ENCODE measurements at places on chromosomes 6 and 20.

DNA sequence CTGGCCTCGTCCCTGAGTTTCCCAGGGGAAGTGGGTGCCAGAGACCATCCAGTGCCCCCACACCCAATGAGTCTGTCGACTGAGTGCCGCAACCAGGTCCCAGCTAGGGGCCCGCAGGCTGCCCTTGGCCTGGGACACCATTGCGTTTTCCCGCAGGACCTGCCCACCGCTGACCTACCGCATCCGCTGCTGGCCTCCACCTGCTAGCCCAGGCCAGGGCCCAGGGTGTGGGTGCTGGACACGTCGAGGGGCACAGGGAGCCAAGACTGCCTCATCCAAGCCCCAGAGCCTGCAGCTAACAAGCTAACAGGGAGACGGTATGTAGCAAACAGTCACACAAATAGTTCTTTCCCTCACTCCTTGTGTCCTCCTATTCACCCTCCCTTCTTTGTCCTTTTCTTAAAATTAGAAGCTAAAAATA is 97.7 kb downstream of the TMEM242 start:
- no peak for DNase-seq

DNA sequence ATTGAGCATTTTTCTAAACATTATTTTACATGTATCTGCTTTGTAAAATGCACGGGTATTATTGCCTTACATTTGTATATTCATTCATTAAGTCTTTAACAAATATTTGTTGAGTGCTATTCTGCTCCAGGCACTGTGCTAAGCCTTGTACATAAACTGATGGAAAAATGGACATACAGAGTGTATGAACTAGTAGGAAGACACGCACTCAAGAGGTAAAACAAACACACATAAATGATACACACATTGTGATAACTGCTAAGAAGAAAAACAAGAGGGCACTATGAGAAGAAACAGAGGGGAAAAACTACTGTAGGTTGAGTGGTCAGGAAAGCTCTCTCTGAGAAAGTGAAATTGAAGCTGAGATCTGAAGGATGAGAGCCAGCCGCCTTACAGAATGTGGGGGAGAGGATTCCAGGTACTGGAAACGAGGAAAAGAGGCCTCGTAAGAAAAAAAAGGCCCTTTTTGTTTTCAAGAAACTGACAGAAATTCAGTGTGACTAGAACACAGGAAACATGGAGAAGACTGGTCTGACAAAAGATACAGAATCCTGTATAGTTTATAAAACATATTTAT is 117.5 kb downstream of the EYA4 start:
- no peak for DNase-seq

- no peak for DNase-seq
Measured at GRCh38 chr6:123879749-123880148, 76.1 kb downstream of the NKAIN2 start.

DNA sequence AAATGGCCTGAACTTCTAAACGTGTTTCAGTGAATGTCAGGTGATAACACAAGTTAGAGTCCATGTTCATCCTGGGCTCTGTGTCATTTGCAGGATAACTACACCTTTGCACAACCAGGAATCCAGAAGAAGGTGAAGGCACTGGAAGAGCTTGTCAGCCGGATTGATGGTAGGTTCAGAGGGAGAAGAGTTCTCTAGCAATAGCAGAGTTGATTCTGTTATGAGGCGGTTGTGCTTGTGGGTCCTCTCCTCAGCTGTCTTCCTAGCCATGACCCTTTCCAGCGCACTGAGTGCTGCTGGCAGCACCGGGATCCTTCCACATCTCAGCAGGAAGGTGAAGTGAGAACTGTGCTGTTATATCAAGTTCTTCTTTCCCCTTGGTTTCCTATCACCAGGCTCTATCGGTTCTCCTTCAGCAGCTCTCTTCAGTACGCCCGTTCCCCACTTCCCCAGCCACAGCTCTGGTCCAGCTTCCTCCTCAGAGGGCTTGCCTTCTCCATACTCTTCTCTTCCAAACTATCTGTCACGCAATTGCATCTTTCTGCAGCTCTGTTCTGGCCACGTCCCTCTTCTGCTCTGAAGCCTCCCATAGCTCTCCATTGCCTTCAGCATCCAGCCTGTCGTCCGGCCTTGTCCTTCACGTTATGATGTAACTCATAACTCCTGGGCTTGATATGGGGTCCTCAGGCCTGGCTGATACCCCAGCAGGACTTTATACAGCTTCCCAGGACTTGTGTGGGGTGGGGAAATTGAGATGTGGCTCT is 39.9 kb upstream of the RNF8 start:
- DNase-seq = no peak

DNA sequence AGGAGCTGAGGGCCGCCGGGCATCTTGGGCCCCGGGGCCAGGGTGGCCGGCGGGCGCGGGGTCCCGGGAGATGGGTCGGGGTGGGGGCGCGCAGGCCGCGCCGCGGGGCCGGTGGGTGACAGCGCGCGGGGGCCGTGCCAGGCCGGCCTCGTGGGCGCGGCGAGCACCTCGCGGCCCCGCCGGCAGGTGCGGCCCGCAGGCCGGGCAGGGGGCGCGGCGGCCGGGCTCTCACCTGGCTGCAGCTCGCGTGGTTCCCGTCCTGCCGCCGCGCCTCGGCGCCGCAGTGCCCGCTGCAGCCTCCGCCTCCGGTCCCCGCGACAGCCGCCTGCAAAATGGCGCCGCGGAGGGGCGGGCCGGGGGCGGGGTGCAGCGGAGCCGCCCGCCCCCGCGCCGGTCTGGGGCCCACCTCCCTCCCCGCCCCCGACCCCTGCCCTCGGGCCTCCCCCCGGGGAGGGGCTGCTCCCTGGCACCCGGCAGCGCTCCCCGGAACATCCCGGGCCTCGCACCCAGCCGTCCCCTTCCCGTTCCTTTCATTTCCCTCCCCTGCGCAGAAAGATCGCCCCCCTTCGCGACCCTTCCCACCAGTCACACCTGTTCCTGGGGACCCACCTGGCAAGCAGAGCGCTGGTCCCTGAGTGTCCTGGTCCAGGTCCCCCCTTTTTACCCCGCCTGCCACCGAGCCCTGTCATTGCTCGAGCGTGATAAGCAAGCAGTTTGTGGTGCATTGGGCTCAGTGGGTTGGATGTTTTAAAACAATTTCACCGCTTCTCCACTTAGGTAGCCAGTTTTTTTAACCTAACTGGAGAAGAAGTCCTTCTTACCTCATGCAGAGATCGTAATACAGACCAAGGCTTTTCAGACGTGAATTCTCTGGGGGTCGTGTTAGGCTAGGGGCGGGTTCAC is at the start of gene SLC23A2:
TSS of gene SLC23A2 (minus strand) at position 337 of the 903 bp plus-strand sequence. CDS start 68,948 bp downstream, outside the sequence.
- DNase-seq = peak; percentile 39

DNA sequence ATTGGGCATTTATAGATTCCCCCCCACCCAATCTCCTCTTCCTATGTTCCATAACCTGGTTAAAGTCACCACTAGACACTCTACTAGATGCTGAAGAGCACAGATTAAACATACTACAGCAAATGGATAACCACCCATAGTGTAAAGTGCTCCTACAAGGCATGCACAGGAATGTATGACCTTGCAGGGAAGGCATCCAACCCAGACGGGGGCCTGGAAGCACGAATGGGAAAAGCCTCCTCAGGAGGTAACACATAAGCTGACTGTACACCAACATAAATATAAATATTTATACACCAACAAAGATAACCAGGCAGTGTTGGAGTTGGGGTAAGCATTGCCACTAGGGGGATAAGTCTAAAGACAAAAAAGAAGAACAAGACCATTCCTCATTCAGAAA is 691.7 kb downstream of the GRIK2 start:
- DNase-seq = no peak

DNA sequence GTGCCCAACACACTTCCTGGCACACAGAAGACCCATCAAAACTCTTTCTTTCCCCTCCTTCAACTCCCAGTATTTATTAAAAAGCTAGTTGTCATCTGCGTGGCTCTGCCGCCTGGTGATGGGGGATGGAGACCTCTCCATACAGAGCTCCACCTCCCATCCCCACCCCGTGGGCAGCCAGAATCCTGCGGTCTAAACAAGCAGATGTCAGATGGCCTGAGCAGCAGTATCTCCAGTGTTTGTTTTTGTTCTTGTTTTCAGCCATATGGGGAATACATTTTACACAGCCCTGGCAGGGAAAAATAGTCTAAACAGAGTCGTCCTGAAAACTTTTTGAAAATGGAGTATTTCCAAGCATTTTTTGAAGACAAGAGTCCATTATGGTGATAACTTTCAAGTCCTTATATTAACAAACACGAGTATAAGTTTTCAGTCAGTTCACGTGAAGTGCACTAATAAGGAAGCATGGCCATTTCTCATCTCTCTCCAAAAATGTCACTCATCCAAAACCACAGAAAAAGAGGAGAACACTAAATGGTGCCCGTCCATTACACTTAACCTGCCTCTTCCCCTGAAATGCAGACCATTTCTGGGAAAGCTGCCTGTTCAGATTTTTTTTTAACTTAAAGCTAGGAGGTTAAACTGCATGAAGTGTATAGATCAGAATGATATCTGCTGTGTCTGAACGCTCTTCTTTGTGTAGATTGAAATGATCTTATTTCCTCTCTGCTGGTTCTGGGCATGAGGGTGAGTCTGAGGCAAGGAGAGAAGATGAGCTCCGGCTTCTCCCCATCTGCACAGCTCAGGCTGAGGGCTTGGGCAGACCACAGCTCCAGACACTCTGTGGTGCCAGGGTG is 91.0 kb downstream of the TCP11 start:
- DNase-seq = peak; percentile 82

DNA sequence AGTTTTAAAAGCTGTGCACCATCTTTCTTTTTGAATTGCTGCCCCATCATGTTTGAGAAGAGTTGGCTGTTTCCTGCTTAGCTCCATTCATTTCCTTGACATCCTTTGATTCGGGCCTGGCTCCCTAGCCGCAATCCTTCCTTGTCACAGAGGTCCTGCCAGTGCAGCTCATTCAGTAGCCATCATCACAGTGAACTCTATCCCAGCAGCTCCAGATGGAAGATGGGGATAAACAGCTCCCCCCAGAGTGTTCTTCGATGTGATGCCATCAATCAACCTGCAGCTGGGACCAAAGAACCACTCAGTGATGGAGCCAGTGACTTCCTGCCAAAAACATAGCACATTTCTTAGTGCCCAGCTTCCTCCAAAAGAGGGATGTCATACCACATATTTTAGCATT is 158.8 kb downstream of the FRK start:
- no peak for DNase-seq

- DNase-seq = no peak
Measured at GRCh38 chr20:9409352-9409751, 105.0 kb upstream of the LAMP5 start.

DNA sequence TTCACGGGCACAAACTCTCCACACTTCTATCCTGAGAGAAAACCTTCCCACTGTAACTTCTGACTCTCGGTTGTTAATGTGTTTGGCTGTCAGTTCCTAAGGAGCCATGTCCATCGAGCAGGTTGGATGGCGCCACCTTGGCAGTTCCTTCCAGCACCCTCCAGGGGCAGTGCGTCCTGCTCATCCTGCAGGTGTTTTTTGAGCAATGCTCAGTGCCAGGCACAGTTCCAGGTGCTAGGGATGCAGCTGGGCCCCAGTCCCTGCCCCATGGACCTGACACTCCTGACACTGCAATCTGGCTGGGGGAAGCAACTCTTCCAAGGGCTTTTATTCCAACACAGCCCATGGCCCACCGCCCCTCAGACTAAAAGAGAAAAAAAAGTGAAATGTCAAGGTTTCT is 376.4 kb downstream of the PREX1 start:
- DNase-seq = no peak

GRCh38 chr20:46652699-46653098 is 1.4 kb upstream of the SLC13A3 start:
- no peak for DNase-seq

- no peak for DNase-seq
Measured at GRCh38 chr6:157944983-157945931, 36.4 kb upstream of the SYNJ2 start.

GRCh38 chr6:122790028-122790422 is 967 bp downstream of the SMPDL3A start:
- no peak for DNase-seq

DNA sequence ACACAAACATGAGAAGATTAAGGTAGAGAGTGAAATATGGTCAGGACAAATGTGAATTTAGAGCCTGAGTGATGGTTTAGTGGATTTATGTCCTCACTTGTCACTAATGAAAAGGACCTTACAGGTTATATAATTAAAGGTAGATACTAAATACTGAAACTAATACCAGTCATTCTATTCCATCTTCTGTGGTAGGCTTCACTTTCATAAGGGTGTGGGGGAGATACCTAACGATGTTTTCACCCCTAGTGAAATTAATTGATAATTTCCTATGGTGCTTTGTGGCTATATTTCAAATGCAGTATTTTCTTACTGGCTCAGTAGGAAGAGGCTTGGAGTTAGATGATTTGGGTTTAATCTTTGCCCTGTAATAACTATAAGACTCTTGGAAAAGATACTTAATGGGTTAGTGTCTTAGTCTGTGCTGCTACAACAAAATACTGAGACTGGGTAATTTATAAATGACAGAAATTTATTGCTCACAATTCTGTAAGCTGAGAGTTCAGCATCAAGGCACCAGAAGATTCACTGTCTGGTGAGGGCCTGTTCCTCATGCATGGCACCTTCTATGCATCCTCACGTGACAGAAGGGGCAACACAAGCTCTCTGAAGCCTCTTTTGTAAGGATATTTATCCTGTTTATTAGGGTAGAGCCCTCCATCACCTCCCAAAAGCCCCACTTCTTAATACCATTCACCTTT is 21.3 kb downstream of the RNF217 start:
- no peak for DNase-seq

DNA sequence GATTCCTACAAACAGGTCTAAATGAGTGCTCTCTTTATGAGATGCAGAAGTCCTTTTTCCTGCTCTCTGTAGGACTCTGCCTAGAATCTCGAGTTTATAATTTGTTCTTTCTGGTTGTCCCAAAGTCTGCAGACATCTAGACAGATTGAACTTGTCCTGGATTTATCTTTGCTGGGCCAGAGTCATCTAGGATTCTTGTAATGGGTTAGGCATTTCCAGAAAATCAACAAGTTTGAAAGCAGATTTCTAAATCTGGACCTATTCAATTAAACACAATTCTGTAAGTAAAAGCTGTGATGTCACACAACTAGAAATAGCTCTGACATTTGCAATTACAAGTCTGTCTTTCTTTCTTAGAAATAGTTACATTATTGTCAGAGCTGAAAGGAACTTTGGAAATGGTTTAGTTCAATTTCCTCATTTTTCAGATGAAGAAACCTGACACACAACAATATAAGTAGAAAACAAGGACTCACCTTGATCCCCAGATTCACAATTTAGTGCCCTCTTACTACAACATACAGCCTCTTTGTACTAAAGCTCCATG is 4.2 kb upstream of the RSPO3 start:
- DNase-seq = no peak

DNA sequence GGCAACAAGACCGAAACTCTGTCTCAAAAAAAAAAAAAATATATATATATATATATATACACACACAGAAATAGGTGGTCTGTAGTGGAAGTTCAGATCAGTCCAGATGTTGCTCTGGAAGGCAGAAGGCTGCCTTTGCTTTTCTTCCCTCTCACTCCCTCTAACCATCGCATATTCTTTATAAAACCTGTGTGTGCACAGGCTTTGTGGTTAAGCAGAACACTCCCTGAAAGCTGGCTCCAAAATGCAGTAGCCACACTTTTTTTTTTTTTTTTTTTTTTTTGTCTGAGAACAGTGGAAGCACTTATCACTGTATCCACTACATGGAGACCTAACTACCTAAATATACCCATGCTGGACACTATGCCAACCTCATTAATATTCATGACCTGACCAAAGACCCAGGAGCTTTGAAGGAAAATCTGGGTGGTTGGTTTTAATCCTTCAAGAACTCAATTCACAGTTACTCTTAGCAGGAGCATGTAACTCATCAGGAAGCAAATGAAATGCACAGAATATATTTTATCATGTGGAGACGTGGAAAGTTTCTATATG is 20.0 kb upstream of the GFOD1 start:
- DNase-seq = no peak

- no peak for DNase-seq
Measured at GRCh38 chr6:43747784-43748183, 22.2 kb upstream of the VEGFA start.

All from cerebellar cortex (tissue), 1 donor.